Breast epithelium (tissue), 4 donors: ENCODE measurements at places on chromosomes 6 and 20. TPM values are rescaled to one million over a fixed set of nuclear protein-coding genes. Genes with fewer than 3 reads are reported as not detected.

- no peak overlapping the region for H3K27ac ChIP-seq
- H3K36me3 ChIP-seq: no peaks in the 10 kb centered on the region
- H3K27me3 ChIP-seq: no peaks in the 10 kb centered on the region
- H3K4me1 ChIP-seq: no peaks in the 10 kb centered on the region
- DNase-seq: no peak
- no peak overlapping the region for H3K4me3 ChIP-seq
These were observed 51.9 kb downstream of the IL22RA2 start for GRCh38 chr6:137121401-137121997.

DNA sequence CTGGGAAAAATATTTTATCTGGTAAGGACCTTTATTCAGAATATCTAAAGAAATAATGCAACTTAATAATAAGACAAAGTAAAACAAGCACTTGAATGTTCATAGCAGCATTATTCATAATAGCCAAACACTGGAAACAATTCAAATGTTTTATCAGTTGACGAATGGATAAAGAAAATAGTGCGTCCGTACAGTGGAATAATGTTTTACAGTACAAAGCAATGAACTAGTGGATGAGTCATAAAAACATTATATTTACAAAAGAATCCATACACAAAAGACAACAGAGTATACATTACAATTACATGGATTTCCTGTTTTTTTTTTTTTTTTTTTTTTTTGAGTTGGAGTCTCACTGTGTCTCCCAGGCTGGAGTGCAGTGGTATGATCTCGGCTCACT is 12.7 kb downstream of the SMAP1 start:
- H3K27ac ChIP-seq: no peak overlapping the region
- H3K4me1 ChIP-seq: no peaks in the 10 kb centered on the region
- DNase-seq: no peak
- H3K36me3 ChIP-seq: no peaks in the 10 kb centered on the region
- H3K4me3 ChIP-seq: no peak overlapping the region

- H3K36me3 ChIP-seq: no peaks in the 10 kb centered on the region
- H3K4me1 ChIP-seq: no peaks in the 10 kb centered on the region
- H3K4me3 ChIP-seq: no peak overlapping the region
- H3K27ac ChIP-seq: peak overlapping the region; percentile 27
- no peak for DNase-seq
These were observed 283.2 kb upstream of the HSF2 start for GRCh38 chr6:122116119-122116834.

- H3K27me3 ChIP-seq: no peaks in the 10 kb centered on the region
- peak; percentile 70 for DNase-seq
- peak overlapping the region; percentile 98 for H3K27ac ChIP-seq
- H3K4me1 ChIP-seq: peaks cover 41% of the 10 kb centered on the region
These were observed 6.7 kb downstream of the TEAD3 start for GRCh38 chr6:35489995-35490791.

GRCh38 chr20:57197352-57198131 is 68.9 kb downstream of the BMP7 start:
- no peaks in the 10 kb centered on the region for H3K36me3 ChIP-seq
- DNase-seq: no peak
- no peak overlapping the region for H3K4me3 ChIP-seq
- no peak overlapping the region for H3K27ac ChIP-seq

GRCh38 chr20:42281801-42282200 is 663.6 kb upstream of the CHD6 start:
- H3K4me1 ChIP-seq: no peaks in the 10 kb centered on the region
- H3K36me3 ChIP-seq: no peaks in the 10 kb centered on the region
- H3K4me3 ChIP-seq: no peak overlapping the region
- no peak for DNase-seq

- no peaks in the 10 kb centered on the region for H3K36me3 ChIP-seq
- peak; percentile 66 for DNase-seq
- H3K27me3 ChIP-seq: no peaks in the 10 kb centered on the region
- H3K4me3 ChIP-seq: peak within 1 kb of the TSS; percentile 64
- H3K4me1 ChIP-seq: no peaks in the 10 kb centered on the region
- H3K27ac ChIP-seq: peak within 1 kb of the TSS; percentile 81
These were observed at the start of gene PRDM1 for GRCh38 chr6:106085984-106086813. TSS of gene PRDM1 (plus strand) at chr6:106086336. CDS start at chr6:106086554, 218 bp downstream.

DNA sequence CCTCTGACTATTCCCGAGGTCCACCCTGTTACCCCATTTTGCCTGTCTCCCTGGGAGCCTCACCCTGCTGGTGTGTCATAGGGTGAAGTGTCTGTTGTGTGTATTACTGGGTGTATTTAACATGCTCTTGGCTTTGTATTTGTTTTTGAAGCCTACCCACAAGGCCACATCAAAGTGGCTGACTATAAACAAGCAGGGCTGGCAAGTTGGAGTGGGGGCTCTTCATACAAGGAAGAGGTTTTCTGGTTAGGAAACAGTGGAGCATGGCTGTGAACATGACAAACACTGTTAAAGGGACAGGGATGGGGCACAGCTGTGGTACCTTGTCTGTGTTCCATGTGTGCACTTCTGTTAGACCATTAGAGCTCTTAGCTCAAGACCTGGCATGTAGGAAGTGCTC is 26.3 kb downstream of the HECA start:
- no peaks in the 10 kb centered on the region for H3K36me3 ChIP-seq
- H3K4me3 ChIP-seq: no peak overlapping the region
- no peaks in the 10 kb centered on the region for H3K4me1 ChIP-seq
- no peaks in the 10 kb centered on the region for H3K27me3 ChIP-seq
- no peak for DNase-seq
- H3K27ac ChIP-seq: no peak overlapping the region

- no peaks in the 10 kb centered on the region for H3K4me1 ChIP-seq
- H3K27ac ChIP-seq: no peak overlapping the region
- DNase-seq: no peak
- no peaks in the 10 kb centered on the region for H3K36me3 ChIP-seq
- no peak overlapping the region for H3K4me3 ChIP-seq
These were observed 64.7 kb upstream of the NFATC2 start for GRCh38 chr20:51607170-51607569.

GRCh38 chr6:88059191-88059590 is 11.6 kb downstream of the SPACA1 start:
- H3K4me1 ChIP-seq: no peaks in the 10 kb centered on the region
- H3K4me3 ChIP-seq: no peak overlapping the region
- H3K27me3 ChIP-seq: no peaks in the 10 kb centered on the region
- no peaks in the 10 kb centered on the region for H3K36me3 ChIP-seq

FYN gene
- 111 TPM for total RNA-seq

SOX18 gene
- total RNA-seq: 8.8 TPM

FKBP1C gene
- total RNA-seq: not detected

CRISP2 gene
- not detected for total RNA-seq

PLN gene
- 4.6 TPM for total RNA-seq

HRH3 gene
- total RNA-seq: not detected

HTR1E gene
- not detected for total RNA-seq

FAM217A gene
- total RNA-seq: not detected
